Kidney epithelial cell (primary cell): ENCODE measurements at places on chromosomes 12 and 14. TPM values are rescaled to one million over a fixed set of nuclear protein-coding genes. Genes with fewer than 3 reads are reported as not detected.

DNA sequence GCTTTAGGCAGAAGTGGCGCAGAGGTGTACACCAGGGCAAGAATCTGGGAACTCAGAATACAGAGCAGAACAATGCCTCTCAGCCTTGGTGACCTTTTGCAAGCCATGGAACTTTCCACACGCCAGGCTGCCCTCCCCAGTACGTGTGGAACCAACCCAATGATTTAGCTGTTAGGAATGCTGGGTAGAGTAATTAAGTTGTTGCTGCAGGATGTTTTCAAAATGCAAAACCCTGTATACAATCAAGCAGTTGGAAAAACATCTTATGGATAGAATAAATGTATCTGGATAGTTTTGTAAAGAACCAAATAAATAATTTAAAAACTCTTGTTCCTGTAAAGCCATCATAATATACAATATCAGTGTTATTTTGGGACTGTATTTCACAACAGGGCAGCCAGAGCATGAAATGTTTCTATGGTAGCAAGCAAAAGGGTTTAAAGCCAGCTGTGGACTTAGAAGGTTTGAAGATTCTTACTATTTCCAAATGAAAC is 19.4 kb downstream of the PPP1R36 start:
- peak; percentile 57 for DNase-seq

DNA sequence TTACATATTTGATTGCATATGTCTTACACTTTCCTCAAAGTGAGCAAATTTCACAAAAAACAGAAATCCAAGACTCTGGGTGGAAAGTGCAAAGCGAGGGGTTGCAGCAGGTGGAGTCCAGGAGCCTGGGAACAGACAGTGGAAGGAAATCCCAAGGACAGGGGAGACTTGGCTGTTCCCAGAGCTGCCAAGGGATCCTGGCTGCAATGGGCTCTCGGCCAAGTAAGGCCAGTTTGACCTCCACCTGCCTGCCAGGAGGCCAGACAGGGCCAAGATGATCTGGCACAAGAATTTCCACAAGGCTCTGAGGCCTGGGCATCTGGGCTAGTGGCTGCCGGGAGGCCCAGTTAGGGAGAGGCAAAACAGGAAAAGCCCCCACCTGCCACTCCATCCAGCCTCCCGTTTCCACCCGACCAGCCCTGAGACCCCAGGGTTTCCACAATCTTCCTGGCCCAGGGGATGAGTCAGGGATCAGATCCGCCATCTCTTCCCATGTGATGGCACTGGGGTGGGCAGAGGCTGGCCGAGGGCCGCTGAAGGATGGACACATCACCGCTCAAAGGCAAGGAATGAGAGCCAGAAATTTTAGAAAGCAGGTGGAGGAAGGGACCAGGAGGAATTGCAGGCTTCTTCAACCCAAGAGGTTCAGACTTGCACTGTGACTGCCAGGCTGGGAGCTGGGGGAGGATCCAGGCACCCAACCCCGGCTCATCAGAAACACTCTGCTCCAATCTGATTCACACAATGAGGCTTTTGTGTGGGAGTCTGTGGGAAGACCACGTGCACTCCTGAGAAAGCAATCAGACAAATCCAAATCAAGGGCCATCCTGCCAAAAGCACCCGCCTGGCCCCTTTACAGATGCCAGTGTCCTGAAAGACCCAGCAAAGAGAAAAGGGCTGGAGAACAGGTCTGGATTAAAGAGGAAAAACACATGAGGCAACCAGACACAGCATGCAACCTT is 16.3 kb downstream of the SCARB1 start:
- no peak for DNase-seq

DNA sequence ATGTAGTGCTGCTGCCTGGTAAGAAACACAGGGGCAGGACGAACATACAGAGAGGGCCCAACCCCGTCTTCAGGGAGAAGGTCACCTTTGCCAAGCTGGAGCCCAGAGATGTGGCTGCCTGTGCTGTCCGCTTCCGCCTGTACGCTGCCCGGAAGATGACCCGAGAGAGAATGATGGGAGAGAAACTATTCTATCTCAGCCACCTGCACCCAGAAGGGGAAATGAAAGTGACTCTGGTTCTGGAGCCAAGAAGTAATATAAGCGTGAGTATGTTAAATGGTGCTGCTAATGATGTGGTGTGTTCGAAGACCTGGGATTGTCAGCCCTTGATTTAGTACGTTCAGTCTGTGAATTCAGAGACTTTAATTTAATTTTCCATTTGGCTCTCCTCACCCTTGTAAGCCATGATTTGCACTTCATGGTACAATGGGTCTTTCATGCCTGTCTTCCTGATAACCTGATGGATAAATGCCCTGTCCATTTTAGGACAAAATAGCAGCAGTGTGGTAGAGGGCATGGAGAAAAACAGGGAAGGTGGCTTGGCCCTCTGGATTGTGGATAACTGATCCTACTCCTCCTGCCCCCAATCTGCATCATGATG is 318.9 kb downstream of the SNAPC1 start:
- DNase-seq = no peak

DNA sequence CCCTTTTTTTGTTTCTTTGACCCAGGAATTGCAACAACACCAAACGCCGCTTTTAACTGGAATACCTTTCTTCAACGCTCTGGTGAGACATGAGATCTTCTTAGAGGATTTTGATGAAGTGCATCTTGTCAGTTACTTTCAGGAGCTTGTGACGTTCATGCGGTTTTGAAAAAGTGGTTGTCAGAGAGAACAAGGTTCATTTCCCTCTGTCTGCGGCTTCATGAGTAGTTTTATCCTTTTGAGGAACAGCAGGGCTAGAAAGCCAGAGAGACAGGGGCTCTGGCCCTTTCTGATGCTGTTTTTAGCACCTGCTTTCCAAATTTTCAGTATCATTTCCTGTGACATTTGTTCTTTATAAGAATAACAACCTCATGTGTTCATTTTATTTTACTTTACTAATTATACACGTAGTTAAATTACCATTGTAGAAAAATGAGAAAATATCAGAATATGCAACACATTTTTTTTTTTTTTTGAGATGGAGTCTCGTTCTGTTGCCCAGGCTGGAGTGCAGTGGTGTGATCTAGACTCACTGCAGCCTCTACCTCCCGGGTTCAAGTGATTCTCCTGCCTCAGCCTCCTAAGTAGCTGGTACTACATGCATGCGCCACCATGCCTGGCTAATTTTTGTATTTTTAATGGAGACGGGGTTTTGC is 61.8 kb downstream of the GLT1D1 start:
- no peak for DNase-seq

DNA sequence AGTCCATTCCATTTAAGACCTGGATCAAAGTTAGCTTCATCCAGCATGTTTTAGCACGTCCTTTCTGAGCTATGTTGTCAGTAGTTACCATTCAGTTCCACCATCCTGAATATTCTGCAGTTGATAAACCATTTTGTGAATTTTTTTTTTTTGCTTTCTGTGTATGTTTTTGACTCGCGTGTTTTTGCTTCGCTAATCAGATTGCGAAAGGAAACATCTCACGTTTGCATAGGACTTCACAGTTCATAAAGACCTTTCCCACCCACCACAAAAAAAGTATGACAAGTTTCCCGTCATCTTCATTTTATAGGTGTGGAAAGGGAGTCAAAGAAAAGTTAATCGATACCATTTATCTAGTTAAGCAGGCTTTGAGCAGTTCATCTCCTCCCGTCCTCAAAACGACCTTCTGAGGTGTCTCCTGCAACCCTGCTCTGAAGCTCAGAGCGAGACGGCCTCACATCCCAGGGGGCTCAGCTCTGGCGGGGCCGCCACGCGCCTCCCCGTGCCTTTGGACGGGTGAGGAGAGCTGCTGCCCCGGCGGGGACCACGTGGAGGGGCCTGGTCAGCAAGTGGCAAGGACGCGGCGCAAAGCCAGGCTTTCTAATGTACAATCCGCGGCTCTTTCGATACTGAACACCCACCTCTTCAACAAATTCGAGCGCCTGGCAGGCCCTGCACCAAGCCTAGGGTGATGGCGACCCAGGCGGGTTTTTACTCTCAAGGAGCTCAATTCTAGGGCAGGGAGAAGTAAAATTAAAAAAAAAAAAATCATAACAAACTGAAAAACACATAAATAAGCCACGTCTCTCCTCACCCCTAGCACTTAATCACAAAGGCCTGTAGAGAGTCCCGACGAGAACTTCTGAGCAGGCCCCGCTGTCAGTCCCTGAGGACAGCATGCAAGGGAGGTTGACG is 988 bp upstream of the TMEM263 start:
- no peak for DNase-seq

GRCh38 chr12:1747609-1748008 is 56.7 kb downstream of the ADIPOR2 start:
- DNase-seq = no peak

DNA sequence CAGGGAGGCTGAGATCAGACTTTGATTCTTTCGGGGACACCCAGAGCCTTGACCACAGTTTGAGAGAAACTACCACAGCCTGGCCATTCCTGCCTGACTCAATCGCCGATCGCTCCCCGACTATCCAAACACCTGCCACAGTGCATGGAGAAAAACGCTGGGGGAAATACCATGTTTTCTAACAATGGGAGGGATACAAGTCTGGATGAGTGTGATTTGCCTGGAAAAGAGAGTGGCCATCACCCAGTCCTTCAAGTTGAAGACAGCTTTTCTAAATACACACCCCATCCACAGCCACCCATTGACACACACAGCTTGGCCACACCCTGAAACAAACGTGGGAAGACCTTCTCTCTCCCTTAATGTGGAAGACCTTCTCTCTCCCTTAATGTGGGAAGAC is 6.7 kb upstream of the VASH1 start:
- no peak for DNase-seq

GRCh38 chr12:5733136-5733755 is 211.8 kb downstream of the ANO2 start:
- DNase-seq = no peak

GRCh38 chr14:24399999-24400718 is 1.4 kb downstream of the NYNRIN start:
- DNase-seq = no peak

GRCh38 chr14:57038689-57039088 is 228.4 kb upstream of the OTX2 start:
- no peak for DNase-seq

KRT1 gene
- not detected in 2 replicates for total RNA-seq

GRCh38 chr12:6330192-6330591 is 11.7 kb downstream of the TNFRSF1A start:
- DNase-seq = no peak

LRR1 gene
- total RNA-seq = 7.5 and 12.4 TPM in 2 replicates

- no peak for DNase-seq
These were observed 38.4 kb downstream of the AKAP6 start for GRCh38 chr14:32367516-32367915.

DNA sequence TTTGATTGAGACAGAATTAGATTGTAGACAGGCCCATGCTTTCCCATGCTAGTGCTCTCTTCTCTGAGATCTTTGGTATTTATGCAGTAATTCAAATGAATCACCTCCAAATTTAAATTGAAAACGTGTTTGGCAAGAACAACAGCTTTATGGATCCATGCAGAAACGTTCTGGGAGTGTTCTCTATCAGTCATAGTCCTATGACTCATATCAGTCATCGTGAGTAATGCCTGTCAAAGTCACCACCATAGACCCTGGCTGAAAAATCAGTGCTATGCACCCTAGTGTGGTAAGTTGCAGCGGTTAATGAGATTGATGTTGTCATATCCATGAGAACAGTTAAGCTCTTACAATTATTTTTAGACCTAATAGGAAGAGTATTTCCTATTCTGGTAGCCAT is 90.1 kb upstream of the FOXG1 start:
- peak; percentile 63 for DNase-seq

GRCh38 chr12:114447274-114447716 is 41.4 kb upstream of the TBX5 start:
- no peak for DNase-seq

BDKRB1 gene
- 0.17 TPM in 1 of 2 replicates, not detected in the other for total RNA-seq

DNA sequence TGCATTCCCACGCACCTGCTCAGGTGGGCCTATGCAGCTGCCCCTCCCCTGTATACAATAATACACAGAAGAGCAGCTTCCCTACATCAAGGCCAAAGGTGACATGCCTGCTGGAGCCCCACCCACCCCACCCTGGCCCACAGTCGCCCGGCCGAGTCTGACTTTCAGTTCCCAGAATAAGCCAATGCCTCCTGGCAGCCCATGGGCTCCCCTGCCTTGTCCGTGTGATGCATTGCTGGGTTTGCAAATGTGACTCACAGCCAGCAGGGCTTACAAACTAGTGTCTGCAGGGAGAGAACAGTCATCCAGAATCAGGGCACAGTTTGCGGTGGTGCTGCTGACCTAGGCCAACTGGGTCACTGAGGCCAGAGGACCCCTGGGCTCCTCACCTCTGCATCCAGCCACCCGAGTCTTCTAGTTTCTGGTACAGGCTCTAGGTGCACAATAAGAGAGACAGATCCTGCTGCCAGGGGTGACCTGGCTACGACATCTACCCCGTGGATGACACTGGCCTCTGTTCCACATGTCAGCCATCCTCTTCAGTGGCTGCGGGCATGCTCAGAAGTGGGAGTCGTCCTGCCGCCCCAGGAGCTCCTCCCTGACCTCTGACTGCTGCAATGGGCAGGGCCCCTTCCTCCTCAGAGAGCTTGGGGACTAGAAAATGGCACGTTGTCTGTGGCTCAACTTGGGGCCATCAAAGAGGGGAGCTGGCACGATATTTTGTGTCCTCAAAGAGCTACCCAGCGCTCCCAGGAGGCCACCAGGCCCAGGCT is 84.5 kb downstream of the CHGA start:
- DNase-seq = peak; percentile 67

RAB15 gene
- 18.2 and 21.9 TPM in 2 replicates for total RNA-seq

- DNase-seq = no peak
These were observed 58.9 kb upstream of the FBXO33 start for GRCh38 chr14:39491134-39491571.

OTUB2 gene
- 6.4 and 8.3 TPM in 2 replicates for total RNA-seq

BHLHE41 gene
- total RNA-seq = 1.6 and 9.0 TPM in 2 replicates

- DNase-seq = no peak
These were observed 40.5 kb downstream of the CFAP54 start for GRCh38 chr12:96529912-96530311.
